ENCODE measurements at places on chromosomes 16 and 17.

- no peak for DNase-seq
These were observed 446.0 kb upstream of the GOT2 start for GRCh38 chr16:59180083-59180476.

DNA sequence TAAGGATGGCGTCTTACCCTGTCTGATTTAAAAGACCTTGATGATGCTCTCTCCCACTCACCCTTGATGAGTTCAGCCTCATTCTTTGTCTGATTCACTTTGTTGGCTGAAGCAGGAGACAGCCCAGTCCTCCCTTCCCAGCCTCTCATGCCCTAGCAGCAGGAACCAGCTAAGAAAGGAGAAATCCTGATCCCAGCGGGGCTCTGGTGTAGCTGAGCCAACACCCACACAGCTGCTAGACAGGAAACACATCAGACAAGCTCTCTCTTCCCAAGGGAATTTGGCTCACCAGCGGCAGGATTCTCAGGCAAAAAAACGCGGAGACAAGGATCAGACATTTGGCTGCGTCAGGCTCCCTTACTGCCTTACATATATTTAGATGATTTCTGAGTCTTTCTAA is 211.5 kb downstream of the CDH11 start:
- peak; percentile 44 for DNase-seq

DNA sequence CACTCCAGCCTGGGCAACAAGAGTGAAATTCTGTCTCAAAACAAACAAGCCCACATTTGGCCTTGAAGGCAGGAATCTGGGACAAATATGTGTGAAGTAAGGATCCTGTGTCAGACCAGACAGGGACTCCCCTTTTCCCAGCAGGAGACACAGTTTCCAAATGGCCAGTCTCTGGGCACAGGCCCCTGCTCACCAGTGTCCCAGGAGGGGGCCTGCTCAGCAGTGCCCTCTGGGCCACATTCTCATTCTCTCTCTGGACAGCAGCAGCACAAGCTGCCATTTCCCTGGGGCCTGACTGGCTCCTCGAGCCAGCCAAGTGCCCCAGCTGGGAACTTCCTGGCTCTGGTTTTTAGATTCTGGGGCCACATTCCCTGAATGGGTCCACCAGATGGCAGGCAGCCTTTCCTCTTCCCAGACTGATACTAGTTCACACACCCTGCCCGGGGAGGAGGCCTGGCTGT is 11.7 kb upstream of the MNT start:
- DNase-seq: no peak

- no peak for DNase-seq
These were observed 66.6 kb upstream of the AXIN2 start for GRCh38 chr17:65627891-65628643.

DNA sequence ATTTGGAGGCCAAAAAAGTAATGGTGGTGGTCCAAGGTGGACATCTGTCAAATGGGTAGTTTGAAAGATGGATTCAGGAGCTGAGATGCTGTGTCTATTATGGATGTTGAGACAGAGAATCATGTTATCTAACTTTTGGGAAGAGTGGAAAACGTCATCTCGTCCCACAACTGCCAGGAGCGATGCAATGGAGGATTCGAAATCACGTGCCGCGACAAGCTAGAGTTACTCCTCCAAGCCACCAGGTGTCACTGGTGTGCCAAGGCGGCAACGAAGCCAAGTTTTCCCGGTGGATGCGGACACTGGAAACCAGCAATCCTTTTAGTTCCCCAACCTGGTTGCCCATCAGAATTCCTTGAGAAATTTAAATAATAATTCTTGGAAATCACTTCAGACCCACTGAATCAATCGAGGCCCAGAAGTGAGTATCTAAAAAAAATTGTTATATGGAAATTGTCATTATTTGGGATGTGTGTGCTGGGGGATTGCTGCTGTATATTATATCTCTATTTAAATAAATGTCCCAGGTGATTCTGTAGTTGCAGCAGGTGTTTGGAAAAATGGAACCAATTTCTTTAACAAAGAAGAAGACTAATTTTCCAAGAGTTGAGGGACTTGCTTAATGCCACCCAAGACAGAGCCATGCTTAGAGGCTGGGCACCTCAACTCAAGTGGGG is 206.1 kb downstream of the HAPSTR1 start:
- DNase-seq: peak; percentile 34

DNA sequence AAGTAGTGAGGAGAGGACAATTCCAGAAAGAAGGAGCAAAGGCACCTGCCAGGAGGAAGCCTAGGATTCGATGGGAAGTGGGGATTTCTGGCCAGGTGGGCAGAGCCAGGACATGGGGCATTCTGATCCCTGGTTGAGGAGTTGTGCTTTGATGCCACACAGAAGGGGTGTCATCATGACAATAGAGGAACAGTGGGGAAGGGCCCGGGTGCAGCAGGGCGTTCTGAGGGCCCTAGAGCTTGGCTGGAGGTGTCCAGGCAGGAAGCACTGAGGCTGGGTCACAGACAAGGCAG is 4.3 kb downstream of the EVPLL start:
- DNase-seq: no peak

DNA sequence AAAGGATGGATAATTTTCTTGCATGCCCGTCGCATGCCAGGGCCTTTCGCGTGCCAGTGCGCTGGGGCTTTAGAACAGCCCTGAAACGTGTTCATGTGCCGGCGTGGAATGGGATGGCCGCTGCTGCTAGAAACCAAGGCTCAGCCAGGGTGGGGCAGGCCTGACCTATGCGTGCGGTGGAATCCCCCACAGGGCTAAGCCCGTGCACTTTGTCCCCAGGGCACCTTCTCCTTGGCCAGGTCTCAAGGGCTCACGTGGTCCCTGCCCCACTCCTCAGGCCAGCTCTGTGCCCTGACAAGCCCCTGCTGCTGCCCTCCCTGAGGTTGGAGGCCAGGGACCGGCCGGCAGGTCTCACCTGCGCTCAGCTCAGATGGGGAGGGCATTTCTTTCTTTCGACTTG is 13.1 kb upstream of the RNF213 start:
- no peak for DNase-seq

DNA sequence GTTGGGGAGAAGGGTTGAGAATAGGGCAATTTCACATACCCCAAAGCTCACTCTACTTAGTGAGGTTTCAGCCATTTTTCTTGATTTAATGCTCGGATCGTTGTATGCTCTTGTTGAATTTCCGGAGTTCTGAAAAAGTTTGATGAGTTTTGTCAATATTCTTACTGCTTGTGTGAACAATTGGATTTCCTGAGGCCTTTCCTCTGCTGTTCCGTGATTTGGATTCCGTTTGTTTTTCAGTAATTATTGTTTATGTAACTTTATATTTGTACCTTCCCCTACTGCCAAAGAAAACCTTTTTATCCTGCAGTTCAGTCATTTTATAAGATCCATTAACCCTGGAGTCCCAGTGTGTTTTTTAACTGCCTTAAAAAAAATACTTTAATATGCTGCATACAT is 62.9 kb downstream of the PHKB start:
- DNase-seq: no peak

- no peak for DNase-seq
These were observed 5.0 kb downstream of the GRB2 start for GRCh38 chr17:75400326-75400939.

DNA sequence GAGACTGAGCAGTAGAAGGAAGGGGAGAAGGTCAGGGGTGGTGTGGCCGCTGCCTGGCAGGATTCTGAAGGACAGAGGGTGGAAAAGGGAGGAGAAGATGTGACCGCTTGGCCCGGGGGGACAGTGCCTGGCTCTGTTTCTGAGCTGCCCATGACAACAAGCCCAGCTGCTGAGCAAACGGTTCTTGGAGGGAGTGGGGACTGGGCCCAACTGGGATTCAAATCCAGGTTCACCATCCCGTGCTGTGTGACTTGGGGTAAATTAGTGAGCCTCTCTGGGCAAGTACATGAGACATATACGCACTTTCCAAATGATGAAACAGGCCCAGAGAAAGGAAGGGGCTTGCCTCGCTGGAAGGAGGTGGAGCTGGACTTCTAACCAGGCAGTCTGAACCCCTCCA is 23.3 kb downstream of the SEC14L5 start:
- no peak for DNase-seq

DNA sequence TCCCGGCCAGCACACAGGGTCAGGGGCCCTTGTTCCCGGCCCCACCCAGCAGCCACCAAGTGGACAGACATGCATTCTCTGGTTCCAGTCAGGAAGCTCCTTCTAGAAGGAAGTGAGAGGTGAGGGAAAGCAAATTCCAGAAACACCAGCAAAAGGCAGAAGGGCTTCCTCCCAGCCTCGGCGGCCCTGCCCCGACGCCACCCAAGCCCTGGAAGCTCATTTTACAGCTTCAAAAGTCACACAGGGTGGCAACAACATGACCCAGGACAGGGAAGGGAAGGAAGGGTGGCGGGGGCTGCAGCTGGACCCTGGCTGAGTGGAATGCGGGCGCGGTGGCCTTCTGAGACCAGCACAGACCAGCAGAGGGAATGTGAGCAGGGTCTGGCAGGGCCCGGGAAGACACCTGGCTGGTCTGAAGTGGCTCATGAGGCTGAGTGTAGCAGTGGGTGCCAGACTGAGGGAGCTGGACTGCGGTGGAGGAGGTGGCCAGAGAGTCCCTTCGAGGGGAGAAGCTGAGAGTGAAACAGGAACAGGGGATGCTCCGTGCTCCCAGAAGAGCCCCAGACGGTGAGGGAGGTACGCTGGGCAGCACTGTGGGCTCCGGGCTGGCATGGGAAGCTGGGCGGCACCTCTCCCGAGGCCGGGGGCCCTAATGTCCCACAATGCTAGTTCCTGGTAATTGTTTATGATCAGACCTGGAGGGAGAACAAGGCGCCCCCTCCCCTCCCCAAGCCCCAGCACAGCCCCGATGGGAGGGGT is 1.9 kb upstream of the UNC13D start:
- DNase-seq: no peak

- no peak for DNase-seq
These were observed 1839.2 kb downstream of the TP53TG3F start for GRCh38 chr16:35298460-35299243.

DNA sequence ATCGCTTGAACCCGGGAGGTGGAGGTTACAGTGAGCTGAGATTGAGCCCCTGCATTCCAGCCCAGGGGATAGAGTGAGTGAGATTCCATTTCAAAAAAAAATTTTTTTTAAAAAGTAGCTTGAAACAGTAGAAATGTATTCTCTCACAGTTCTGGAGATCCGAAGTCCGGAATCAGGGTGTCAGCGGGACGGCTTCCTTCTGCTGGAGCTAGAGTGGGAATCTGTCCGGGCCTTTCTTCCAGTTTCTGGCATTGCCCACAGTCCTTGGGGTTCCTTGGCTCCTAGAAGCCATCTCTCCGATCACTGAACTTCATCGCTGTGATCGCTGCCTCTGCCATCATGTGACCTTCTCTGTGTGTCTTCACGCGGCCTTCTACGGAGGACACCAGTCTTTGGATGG is 181.2 kb upstream of the CIBAR2 start:
- DNase-seq: no peak

- DNase-seq: no peak
These were observed 770 bp downstream of the CCNF start for GRCh38 chr16:2429771-2430663.

- no peak for DNase-seq
These were observed 56.8 kb upstream of the ARL4D start for GRCh38 chr17:43341715-43342588.

- DNase-seq: no peak
These were observed 30.3 kb downstream of the ATPAF2 start for GRCh38 chr17:18008496-18009268.

- DNase-seq: no peak
These were observed 67.0 kb downstream of the SEC14L1 start for GRCh38 chr17:77207689-77208216.

DNA sequence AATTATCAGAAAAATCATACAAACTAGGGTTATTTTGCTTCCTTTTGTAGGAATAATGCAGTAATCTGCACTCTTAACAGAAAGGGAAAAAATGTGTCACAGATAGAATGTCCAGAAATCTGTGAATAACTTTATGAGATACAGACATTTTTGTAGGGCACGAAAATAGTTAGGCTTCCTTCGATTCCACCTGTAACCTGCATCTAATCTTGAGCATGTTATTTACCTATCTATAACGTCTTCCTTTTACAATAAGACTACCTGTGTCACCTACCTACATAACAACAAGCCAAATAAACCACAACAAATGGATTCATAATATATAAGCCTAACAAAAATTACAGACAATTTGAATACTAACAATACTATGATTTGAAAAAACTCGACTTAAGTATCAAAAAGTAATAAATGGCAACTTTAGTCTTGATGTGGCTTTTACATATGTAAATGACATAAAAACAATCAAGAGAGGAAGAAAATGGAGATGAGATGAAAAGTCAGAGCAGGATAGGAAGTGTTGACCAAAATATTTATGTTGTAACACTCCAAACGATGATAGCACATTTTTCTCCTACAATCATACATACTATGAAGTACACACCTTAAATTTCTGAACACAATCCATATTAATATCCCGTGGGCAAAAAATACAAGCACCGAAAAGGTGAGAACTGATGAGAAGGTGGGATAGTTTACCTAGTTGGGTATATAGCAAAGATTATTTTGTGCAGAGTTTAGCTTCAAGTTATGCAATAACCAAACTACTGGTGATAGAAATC is 2.5 kb downstream of the STAT5B start:
- DNase-seq: no peak

DNA sequence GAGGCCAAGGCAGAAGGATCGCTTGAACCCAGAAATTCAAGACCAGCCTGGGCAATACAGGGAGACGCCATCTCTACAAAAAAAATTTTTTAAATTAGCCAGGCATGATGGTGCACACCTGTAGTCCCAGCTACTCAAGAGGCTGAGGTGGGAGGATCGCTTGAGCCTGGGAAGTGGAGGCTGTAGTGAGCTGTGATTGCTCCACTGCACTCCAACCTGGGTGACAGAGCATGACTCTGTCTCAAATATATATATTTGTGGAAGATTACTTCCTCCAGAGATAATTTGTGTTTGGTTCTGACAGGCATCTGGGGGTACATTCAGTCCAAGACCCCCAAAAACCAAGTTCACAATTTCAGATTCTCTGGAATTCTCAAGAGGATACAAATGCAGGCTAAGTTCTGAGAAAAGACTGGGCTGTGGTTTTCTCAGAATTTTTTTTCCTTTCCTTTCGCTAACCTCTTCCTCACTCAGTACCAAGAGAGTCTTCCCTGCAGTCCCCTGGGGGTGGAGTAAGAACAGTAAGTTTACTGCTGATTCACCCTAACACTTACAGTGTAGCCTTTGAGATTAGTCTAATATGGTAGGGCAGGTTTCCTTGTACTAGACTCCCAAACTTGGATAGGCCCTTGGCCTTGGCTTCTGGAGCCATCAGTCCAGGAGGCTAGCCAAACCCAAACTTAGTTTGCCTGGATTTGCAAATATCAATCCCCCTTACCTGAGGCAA is 15.1 kb downstream of the GSDMB start:
- DNase-seq: no peak

GRCh38 chr17:16917671-16918394 is 54.1 kb downstream of the TNFRSF13B start:
- DNase-seq: no peak
